Mesendoderm (in vitro differentiated cells): ENCODE measurements at places on chromosomes 3 and 15.

DNA sequence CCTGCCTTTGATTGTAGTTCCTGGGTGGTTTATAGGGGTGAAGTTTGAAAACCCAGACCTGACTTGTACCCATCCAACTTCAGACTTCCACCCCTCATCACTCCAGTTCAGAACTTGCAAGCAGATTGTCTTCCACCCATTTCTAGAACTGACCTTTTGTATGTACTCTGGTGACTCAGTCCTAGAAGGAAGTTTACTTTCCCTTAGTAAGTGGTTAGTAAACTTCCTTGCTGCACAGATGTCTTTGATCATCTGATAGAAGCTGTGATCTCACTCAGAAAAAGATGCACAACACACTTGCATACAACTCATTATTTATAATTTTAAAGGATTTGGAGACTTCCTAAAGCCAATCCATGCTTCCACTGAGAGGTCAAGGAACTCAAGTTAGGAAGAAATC lies 368.0 kb downstream of the MFSD1 start:
- no peak for DNase-seq

DNA sequence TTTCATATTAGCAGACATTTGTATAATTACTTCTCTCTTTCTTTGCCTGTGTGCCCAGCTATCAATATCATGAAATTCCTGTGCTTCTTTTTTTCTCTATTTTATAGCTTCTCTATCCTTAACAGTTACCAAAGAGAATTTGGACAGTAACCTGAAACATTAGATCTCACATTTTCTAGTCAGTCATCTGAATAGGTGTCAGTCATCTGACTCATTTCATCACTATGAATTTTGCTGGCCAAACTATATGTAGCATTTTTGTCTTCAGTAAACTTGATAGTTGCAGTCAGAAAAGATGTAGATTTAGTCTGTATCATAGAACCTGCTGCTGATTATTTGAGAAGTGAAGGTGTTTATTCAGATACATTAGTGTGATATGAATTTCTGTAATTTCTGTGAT lies 52.6 kb downstream of the HMG20A start:
- DNase-seq, result no peak

- no peak for DNase-seq
Measured at GRCh38 chr3:195542316-195542697, 818 bp downstream of the PPP1R2 start.

GRCh38 chr3:90095811-90096210 lies 988.4 kb downstream of the EPHA3 start:
- no peak for DNase-seq

GRCh38 chr3:10284496-10284895 lies 8.3 kb downstream of the GHRL start:
- no peak for DNase-seq

- DNase-seq, result no peak
Measured at GRCh38 chr3:33458446-33458845, 18.2 kb upstream of the UBP1 start.

DNA sequence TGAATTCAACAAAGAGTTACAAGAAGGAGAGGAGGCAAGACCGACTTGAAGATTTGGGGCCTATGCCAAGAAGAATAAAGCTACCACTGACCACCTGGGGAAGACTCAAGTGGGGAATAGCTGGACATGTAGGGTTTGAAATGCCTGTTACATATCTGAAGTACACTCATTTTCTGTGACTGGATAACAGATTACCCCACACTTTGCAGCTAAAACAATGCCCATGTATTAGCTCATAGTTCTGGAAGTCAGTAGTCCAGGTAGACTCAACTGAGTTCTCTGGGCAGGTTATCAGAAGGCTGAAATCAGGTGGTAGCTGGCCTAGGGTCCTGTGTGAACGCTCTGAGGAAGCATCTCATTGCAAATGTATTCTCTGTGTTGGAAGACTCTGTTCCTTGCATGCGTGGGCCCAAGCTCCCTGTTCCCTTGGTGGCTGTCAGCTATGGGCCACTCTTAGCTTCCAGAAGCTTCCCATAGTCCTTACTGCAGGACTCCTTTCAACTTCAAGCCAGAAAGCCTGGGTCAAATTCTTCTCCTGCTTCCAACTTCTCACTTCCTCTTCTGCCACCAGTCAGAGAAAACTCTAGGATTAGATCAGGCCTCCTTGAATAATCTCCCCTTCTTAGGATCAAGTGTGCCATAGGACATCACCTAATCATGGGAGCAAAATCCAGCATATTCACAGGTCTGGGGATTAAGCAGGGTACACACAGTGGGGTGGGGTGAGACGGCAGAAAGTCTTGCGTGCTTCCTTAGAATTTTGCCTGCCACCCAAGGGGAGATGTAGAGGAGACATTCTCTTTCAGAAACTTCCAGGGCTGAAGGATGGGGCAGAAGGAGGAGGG lies 187.8 kb downstream of the SHQ1 start:
- no peak for DNase-seq

DNA sequence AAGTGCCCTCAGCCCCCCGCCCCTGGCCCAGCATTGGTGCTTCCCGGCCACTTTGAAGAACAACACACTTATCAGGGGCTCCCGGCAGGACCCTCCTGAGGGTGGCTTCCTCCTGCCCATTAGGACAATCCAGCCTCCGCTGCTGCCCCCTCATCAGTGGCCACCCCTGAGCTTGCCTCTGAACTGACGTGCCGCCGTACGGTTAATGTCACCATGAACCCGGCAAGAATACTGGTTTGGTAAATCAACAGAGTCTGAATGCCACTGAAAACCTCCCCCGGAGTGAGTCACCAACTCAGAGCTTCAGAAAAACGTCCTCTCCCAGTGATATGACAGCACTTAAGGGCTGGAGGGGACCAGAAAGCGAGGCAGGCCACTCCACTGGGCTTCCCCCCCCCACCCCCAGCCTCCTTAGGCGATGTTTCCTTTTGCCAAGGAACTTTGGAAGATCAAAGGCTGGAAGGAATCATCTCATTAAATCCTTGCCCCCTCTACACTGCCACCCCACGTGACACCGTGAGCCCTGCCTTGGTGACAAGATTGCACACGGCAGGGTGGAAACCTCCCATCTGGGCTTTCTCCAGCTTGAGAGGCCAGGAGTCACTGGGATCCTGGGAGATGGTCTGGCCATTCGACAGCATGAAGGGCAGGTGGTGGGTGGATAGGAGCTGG lies 142.1 kb downstream of the NUP210 start:
- DNase-seq, result no peak

GRCh38 chr15:51310064-51310463 lies 28.3 kb downstream of the CYP19A1 start:
- DNase-seq, result no peak

- DNase-seq, result no peak
Measured at GRCh38 chr3:52396907-52397591, 47.9 kb downstream of the SEMA3G start.

DNA sequence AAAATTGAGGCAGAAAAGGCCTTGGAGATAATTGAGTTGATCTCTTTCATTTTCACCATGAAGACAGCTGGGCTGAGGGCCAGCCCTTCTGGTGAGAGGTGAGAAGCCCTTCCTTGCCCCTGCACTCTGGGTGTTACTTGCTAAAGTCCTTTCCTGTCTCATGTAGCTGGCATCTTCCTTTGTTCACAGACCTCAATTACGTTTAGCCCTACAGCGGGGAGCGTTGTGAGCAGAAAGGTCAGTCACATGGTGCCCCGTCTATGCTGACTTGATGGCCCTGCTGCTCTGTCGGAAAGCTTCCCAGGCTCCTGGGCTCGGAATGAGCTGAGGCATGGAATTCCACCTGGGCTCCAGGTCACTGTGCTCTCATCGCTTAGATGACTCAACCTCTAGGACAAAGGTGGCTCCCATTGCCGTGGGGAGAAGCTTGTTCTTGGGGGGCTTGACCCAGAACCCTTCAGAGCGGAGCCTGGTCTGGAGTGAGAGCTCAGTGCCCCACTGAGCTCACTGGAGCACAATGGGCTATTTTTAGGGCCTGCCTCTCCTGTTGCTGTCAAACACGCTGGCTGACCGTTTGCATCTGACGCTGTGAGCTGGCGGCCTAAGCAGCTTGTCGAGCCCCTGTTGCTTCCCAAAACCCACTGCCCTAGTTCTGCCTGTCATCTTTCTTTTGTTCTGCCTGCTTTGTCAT lies 47.0 kb downstream of the RPLP1 start:
- no peak for DNase-seq

DNA sequence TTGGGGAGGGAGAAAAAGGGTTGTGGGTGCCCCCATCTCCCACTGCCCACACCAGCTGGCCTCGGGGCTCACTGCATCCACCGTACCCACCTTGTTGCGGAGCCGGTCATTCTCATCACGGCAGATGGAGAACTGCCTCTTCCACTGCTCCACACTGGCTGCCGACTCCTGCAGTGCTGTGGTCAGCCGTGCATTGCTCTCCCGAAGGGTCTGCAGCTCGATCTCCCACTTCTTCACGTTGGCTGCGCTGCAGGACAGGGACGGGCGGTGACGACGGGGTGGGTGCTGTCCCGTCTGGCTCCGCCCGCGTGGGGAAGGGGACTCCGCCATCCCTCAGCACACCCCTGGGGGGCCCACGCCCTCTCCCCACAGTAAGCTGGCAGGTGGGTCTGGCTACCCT lies 45.1 kb downstream of the WHAMM start:
- no peak for DNase-seq
